ENCODE measurements at places on chromosomes 16 and 17.

DNA sequence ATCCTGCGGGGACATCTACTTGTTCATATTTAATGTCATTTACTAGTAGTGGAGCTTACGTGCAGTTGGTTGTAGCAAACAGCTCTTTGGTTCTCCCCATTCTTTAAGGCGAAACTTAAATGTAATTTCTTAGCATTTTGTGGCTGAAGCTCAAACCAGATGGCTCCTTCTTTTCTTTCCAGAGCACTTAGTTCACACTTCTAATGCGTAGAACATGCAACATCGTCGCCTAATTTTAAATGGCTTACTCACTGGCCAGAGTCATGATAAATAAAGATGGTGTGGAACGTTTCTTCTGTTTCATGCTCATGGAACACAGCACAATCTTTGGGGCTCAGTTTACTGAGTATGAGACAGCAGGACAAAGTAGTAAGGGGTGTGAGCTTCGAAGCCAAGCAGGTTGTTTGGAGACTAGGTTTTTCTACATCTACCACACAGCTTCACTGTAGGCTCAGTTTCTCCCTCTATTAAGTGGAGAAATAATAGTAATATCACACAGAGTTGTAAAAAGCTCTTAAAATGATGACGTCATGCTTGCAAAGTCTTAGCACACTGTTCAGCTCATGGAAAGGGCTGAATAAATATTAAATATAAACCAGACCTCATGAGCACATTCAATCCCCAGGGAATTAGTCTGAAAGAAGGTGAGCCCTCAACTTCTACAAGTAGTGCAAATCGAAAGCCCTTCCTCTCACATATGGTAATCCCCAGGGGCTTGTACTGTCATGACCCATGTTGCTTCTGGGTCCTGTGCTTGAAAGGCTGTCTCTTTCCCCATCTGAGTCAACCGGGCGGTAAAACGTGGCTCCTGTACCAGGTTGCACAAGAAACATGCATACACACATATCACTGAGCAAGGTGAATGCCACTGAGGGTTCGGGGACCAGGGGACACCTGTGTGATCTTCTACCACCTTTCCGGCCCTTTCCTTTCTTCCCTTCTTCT lies 384.3 kb downstream of the CDH13 start:
- no peak for DNase-seq

DNA sequence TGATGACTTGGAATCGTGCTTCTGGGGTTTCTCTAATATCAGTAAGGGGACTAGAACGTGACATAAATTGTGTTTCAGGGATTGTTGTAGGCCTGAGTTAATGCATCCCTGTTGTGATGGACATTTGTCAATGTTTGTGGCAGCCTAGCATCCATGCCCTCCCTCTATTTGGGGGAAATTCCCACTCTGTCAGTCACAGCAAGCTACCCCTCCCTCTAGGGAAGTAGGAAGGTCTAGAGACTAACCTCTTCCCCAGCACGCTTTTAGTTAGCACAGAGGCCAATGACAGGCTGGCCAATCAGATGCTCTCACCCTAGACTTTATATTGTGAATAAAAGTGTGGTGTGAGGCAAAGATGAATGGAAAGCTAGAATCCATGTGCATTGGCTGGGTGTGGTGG lies 32.4 kb upstream of the NF1 start:
- DNase-seq, result no peak

DNA sequence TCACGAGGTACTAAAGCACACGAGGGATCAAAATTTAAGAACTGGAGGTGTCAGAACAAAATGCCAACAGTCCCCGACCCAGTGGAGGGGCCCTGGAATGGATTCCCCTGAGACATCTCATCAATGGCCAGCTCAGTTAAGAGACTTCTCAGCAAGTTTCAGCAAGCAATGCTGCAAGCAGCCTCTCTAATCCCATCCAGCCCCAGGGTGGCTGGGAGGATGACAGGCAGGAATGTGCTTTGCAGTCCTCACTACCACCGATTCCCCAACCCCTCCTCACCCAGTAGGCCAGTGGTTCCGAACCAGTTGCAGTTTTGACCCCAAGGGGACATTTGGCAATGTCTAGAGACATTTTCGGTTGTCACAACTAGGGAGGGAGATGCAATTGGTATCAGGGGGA lies 8.7 kb downstream of the GPRC5B start:
- no peak for DNase-seq

- DNase-seq, result no peak
Measured at GRCh38 chr16:86975445-86975844, 341.7 kb downstream of the C16orf95 start.

GRCh38 chr17:73419881-73420280 lies 108.1 kb upstream of the CDC42EP4 start:
- no peak for DNase-seq

GRCh38 chr16:56909527-56909979 lies 22.4 kb upstream of the HERPUD1 start:
- DNase-seq, result no peak

DNA sequence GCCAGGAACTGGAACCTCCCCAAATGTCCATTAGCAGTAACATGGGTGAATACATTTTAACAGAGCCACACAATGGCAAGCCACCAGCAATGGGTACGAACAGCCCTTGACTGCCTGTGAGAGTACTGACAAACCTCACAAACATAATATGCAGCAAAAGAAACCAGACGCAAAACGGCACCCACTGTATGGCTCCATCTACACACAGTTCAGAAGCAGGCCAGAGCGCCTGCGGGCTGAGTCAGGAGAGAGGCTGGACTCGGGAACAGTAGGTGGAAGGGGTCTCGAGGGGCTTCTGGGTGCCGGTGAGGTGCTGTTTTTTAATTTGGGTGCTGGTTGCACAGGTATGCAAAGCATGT lies 77.4 kb upstream of the TOB1 start:
- peak; percentile 15 for DNase-seq

DNA sequence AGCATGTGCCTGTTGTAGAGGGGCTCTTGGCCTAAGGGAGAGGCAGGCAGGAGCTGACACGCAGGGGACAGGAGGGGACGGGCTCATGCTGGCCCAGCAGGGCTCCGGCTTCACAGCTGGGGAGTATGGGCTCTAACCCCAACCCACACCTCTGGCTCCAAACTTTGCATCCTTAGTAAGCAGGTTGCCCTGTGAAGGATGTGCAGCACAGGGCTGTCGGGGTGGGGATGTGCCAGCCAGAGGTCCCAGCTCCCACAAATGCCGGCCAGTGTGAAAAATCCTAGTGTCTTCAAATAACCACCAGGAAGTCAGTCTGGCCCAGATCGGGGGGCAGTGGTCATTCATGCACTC lies 14.0 kb upstream of the FAM83G start:
- no peak for DNase-seq

DNA sequence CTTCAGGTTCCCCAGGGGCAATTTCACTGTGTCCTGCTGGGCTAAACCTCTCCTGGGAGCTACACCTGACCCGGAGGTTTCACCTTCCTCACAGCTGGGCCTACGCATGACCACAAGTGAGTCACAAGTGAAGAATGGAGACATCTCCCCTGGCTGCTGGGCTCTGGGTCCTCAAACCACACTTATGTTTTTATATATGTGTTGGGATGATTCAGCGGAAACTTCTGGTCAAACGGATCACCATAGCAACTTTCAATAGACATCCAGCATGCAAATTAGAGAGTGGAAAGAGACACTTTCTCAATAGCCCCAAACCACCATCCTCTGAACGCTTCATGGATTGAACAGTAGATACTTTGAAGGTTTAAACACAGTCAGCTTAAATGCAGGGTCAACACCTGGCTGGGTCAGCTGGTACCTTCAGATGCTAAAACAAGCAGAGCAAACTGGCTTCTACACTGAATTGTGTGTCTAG lies 28.0 kb upstream of the MAF start:
- DNase-seq, result no peak

GRCh38 chr17:77834170-77835115 lies 124.1 kb upstream of the TNRC6C start:
- no peak for DNase-seq

GRCh38 chr16:12569061-12569460 lies 234.6 kb downstream of the CPPED1 start:
- no peak for DNase-seq

DNA sequence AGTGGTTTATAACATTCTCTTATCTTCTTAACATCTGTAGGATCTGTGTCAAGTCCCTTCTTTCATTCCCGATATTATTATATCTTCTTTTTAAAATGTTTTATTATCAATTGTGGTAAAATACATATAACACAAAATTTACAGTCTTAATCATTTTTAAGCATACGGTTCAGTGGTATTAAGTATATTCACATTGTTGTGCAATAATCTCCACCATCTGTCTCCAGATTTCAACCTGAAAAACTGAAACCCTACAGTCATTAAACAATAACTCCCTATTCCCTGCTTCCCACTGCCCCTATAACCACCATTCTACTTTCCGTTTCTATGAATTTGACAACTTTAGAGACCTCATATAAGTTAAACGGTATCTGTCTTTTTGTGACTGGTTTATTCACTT lies 45.5 kb downstream of the CEP112 start:
- no peak for DNase-seq

GRCh38 chr16:9008601-9009260 lies 45.0 kb upstream of the USP7 start:
- peak; percentile 72 for DNase-seq

DNA sequence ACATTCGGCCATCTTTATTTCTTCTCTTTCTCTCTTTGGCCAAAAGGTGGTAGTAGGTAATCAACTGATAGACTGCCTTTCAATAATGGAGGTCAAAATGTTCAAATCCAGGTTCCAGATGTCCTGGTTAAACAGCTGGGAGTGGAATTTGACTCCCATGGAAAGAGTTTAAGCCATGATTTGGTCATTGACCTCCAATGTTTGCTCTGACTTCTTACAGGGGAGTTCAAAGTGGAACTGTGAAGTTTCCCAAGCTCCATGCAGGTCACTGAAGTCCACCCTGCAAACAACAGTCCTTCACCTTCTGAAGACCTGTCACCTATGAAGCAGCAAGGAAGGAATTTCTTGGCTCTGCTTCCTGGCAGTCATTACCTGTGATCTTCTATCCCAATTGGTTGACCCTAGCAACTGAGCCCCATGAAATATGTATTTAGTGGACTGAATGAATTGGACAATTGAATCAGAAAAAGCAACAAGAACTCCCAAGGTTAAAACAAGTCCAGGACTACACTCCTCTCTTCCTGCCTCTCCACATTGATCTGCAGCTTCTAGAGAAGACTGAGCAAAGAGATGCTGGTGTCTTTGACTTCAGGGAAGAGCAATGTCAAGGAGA lies 28.0 kb upstream of the SOX9 start:
- DNase-seq, result no peak

DNA sequence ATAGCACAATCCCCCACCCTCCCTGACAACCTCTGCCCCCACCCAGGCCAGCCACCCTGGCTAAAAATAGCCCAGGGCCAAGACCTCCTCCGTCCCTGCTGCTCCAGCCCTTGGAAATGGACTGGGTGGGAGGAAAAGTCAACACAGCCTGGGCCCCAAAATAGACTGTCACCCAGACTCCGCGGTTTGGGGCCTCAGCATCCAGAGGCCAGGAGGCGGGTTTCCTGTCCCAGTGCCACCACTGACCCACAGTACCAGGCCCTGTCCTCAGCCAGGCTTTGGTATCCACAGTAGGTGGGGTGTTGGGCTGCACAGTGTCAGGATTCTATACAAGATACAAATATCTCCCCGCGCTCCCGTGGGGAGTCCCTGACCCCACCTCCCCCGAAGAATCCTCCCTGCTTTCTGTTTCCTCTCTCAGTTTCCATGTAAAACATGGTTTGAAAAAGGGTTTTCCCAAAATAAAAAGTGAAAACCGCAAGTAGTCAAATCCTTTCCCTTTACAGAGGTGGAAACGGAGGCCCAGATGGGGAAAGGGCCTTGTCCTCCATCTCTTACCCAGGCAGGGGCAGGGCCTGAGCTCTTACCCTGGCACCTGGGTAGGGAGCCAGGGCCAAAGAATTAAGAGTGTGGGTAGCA lies 20.1 kb downstream of the CPNE2 start:
- no peak for DNase-seq

DNA sequence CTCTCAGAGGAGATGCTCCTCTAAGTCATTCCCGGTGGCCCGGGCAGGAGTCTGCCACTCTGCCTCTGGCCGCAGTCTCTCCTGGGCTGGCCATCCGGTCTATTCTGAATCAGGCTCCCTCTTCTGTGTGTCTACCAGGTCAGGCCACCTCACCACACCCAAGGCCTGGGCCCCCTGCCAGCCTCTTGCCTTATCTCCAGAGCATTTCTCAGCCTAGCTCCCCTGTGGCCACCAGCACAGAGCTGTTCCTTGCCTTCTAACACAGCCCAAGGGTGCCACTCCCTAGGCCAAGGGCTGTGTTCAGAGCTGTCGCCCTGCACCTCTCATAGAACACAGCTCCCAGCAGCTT lies 55.3 kb downstream of the MYO18A start:
- no peak for DNase-seq

DNA sequence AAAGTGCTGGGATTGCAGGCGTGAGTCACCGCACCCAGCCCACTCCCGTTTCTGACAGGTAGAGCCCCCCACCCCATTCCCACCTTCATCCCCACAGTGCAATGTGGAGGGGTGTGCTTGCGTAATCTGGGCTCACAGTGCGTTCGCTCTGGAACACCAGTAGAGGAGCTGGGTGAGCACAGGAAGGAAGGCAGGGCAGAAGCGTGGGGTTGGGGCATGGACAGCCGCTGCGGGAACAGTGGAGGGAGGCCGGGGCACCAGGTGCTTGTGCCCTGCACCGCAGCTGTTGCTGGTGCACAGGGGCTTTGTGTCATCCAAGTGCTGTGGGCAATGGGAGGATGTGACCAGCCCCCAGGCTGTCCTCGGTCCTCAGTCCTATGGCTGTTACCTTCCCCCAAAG lies 24.7 kb downstream of the KDM8 start:
- DNase-seq, result no peak

DNA sequence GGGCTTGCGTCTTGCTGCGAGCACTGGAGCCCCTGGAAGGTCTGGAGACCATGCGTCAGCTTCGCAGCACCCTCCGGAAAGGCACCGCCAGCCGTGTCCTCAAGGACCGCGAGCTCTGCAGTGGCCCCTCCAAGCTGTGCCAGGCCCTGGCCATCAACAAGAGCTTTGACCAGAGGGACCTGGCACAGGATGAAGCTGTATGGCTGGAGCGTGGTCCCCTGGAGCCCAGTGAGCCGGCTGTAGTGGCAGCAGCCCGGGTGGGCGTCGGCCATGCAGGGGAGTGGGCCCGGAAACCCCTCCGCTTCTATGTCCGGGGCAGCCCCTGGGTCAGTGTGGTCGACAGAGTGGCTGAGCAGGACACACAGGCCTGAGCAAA lies 7.4 kb downstream of the MPG start:
- DNase-seq, result no peak

DNA sequence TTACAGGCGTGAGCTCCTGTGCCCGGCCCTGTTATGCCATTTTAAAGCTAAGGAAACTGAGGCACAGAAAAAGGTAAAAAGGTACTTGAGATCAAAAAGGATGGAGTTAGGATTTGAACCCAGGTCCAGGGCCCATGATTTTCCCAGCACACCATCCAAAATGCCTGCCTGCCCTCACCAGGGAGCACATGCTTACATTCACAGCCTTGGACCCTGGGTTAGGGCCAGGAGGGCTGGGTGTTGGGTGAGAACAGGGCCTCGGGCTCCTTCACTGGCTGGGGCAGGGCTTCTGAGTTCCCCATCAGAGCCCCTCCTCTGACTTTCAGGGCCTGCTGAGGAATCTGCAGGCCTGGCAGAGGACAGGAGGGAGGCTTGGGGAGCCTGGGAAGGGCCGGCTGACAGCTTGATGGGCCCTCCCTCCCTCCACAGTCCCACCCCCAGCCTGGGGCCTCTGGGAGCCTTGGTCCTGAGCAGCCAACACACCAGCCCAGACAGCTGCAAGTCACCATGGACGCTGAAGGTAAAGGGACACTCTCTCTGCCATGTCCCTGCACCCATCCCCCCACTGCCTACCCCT lies at the start of gene QPRT:
QPRT (plus strand) TSS at position 490 of the 577 bp plus-strand sequence; CDS start at position 508, 18 bp downstream.
- DNase-seq, result no peak

- DNase-seq, result no peak
Measured at GRCh38 chr17:20266806-20267458, 200.4 kb downstream of the LGALS9B start.

GRCh38 chr17:32536736-32537643 lies 50.2 kb downstream of the CDK5R1 start:
- no peak for DNase-seq

All from activated naive CD4-positive, alpha-beta T cell treated with anti-CD3 and anti-CD28 coated beads, Interleukin-2, amount 50 U/mL, for 16 hours (primary cell).